Effector memory CD4-positive, alpha-beta T cell (primary cell): ENCODE measurements at places on chromosomes 3 and 15.

DNA sequence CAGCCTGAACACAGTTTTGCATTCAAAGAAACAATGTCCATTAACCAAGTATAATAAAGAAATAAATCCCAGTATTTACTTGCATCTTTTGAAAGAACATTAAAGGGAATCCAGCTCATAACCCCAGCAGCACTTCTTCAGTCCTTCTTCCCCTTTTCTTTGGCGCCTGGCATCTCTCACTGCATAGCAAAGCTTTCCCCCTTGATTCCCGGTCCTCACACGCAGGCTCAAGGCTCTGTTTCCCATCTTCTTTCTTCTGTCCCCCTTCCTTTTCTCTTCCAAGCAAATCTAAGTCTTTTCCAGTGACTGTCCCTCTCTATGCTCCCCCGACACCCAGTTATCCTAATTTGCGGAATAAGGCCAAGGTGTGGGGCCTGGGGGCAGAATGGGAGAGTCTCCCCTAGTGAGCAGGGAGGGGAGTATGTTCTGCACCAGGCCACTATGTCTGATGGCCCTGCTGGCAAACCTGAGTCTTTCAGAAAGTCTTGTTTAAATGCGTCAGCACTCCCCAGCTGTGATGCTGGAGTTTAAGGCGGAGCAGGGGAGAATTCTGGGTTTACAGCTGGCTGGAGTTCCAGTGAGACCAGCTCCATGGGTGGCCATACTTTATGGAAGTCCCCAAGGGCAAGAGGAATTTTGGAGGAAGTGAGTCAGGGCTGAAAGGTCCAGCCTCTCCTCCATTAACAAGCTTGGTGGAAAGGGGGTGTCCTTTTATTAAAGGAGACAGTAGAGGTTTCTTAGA lies 42.1 kb downstream of the GOLGA6A start:
- no peak for DNase-seq

GRCh38 chr3:39780352-39780751 lies 29.1 kb upstream of the MYRIP start:
- no peak for DNase-seq

- no peak for DNase-seq
These were observed 1.5 kb downstream of the TPRA1 start for GRCh38 chr3:127588806-127589577.

DNA sequence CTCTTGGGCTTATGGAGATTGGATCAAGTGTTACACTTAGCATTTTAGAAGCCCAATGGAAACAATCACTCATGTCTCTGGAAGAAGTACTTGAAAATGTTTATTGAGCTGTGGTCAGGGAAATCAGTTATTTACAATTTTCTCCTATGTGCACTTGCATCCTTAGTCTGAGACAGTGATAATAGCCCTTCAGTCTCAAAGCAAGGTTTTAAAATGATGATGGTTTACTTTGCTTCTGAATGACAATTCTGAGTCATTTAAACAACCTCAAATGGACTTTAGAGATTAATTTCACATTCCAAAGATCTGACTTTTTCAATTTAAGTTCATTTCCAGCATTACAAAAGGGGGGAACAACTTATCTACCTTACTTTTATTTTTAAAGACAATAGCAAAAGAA lies 20.1 kb downstream of the TIPARP start:
- DNase-seq: no peak

DNA sequence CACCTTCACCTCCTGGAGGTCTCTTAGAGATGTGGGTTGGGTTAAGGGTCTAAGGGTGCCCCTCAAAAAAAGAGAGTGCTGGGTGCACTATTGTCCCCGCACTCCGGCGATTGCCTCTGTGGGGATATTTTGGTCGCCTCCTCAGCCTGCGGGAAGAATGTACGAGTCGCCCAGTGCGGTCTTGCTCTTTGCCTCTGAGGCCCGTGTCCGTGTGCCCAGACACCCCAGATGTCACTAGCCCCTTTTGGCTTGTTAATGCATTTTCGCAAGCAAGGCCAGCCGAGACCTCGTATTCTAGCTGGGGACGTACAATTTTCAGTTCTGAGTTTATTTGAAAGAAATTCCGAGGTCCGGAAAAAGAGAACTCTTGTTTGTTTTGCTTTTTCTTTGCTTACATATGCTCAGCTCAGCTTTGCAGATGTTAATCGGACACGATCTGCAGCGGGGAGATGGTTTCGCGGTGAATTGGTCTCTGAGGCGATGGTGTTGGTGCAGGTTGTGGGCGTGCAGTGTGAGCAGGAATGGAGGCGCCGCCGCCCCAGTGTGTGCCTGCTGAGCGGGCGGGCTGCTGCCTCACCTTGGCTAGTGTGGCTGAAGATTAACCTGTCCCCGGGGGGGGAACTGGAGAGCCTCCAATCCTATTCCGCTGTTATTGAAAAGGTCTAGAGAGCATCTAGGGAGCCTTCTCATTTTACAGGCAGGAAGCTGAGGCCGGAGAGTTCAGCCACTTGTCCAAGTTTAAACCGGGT lies 1.4 kb downstream of the ST6GAL1 start:
- peak; percentile 61 for DNase-seq

DNA sequence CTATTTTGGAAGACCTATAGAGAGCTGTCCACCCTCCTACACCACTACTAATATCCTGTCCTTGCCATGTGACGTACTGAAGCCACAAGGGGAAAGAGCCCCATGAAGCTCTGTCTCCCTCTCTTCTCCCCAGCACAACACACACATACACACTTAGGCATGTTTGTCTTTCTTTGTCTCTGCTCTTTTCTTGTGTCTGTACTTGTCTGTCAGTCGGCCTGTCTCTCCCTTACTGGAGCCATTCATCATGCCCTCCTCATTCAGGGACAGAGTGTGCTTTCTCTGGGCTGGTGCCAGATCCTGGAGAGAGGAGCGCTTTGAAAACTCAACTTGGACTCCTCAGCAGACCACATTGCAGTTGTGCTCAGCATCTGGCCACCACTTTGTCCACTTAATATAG lies 47.6 kb downstream of the PSMD6 start:
- DNase-seq: no peak

- no peak for DNase-seq
These were observed 189.6 kb upstream of the UMPS start for GRCh38 chr3:124540550-124541211.

- DNase-seq: no peak
These were observed 38.6 kb downstream of the MCTP2 start for GRCh38 chr15:94269954-94270353.

GRCh38 chr3:19165654-19166053 lies 17.3 kb downstream of the KCNH8 start:
- DNase-seq: no peak

- no peak for DNase-seq
These were observed 1.5 kb downstream of the CEP63 start for GRCh38 chr3:134487406-134487805.

DNA sequence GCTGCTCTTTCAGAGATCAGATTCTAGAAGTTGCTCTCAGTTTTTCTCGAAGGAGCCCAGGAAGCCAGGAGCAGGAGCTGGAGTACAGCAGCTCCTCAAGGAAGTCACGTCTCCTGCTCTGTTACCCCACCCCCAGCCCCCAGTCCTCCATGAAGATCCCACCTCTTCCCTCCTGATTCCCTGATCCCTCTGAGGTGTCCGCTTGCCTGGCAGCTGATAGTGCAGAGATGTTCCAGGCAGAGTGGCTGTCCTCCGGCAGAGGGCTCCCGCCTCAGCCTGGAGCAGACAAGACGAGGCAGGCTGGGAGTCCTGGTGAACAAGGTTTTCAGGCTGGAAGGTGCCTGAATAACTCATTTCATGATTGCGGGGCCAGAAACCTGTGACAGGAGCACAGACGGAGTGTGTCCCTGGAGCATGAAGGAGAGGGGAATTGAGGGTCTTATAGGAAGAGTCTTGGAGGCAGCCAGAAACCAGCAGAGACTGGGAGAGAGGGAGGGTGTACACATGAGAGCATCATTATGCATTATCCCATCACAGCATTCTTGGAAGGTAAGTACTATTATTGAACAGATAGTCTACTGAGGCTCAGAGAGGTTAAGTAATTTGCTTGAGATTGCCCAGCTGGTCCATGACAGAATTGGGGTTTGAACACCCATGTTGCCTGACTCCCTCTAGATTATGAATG lies 1.2 kb downstream of the HRH1 start:
- DNase-seq: no peak

GRCh38 chr15:98860281-98861041 lies 147.1 kb downstream of the PGPEP1L start:
- no peak for DNase-seq

GRCh38 chr15:74933573-74933972 lies 4.3 kb downstream of the COX5A start:
- no peak for DNase-seq

DNA sequence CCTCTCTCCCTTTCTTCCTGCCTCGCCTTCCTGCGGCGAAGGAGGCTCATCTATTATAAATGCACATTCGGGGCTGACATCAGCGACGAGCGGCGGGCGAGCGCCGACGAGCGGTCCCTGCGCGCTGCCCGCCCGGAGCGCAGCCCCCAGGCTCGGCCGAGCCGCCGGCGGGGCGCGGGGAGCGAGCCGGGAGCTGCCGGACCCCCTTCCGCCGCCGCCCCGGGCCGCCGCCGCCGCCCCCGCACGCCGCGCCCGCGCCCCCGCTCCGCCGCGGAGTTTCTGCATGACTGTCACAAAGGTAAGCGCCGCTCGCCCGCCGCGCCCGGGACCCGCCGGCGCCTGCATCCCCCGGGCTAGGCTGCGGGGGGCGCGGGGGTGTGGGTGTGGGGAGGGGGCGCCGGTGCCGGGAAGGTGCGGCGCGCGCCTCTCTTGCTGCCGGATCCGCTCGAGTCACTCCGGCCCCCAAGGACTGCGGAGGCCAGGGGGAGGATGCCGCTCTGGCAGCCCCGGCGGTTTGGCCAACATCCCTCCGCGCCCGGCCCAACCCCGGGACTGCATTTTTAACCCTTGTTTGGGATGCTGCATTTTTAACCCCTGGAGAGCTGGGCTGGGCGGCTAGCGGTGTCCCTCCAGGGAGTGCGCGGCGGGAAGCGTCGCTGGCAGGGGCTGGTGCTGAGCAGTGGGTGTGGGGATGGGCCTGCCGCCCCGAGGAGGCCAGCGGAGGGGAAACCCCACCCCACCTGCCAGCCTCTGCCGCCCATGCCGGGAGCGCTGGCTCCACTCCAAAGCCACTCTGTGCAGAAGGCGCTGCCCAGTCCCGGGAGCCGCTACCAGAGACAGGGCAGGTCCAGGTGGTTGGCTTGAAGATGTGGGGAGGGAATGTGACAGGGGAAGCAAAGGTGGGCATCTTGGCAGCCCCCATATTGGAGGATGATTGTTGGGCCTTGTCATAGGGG lies at the start of gene CORO2B:
CORO2B (plus strand) TSS at position 14 of the 956 bp plus-strand sequence; CDS start at position 284, 270 bp downstream.
- DNase-seq: no peak

GRCh38 chr15:100333236-100333635 lies 8.5 kb downstream of the ADAMTS17 start:
- DNase-seq: no peak

GRCh38 chr3:13477943-13478342 lies 2.2 kb upstream of the HDAC11 start:
- no peak for DNase-seq

- no peak for DNase-seq
These were observed 15.5 kb upstream of the LOXL1 start for GRCh38 chr15:73910522-73911303.

DNA sequence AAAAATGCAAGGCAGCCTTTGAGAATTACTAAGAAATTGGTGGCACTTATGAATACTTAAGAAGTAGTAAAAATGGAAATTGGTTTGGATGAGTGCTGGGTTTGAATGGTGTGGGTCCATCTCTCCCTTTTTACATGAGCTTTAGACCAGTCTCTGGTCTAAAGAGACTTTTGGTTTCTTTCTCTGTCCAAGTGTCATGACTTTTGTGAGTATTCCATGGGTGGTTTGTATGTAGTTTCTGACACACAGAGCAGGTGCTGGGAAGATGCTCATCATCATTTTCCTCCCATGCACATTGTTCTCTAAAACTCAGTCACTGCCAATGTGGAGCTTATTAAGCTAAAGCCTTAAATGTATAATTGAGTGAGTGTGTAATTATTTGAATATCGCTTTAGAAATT lies 63.5 kb downstream of the KAT2B start:
- no peak for DNase-seq

- DNase-seq: no peak
These were observed 36.9 kb upstream of the LACTB start for GRCh38 chr15:63084806-63085205.

GRCh38 chr3:170428095-170428494 lies 9.4 kb downstream of the CLDN11 start:
- no peak for DNase-seq

DNA sequence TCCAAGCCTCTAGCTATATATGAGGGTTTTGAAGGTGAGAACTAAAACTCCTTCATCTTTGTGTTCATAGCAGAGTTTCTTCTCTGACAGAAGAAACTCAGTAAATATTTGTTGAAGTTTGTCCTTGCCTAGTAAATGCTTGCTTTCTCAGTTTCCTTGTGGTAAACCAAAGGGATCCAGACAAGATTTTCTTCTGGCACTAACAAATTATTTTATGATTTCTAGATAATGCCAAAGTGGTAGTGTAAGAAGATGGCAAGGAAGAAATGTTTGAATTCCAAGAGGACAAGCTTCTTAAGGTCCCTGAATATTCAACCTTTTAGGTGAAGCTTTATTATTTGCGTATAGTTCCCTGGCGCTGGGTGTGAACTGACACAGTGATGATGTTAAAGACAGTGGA lies 14.4 kb downstream of the ARIH1 start:
- DNase-seq: no peak

- DNase-seq: no peak
These were observed 49.5 kb downstream of the TLE3 start for GRCh38 chr15:70048198-70048565.

DNA sequence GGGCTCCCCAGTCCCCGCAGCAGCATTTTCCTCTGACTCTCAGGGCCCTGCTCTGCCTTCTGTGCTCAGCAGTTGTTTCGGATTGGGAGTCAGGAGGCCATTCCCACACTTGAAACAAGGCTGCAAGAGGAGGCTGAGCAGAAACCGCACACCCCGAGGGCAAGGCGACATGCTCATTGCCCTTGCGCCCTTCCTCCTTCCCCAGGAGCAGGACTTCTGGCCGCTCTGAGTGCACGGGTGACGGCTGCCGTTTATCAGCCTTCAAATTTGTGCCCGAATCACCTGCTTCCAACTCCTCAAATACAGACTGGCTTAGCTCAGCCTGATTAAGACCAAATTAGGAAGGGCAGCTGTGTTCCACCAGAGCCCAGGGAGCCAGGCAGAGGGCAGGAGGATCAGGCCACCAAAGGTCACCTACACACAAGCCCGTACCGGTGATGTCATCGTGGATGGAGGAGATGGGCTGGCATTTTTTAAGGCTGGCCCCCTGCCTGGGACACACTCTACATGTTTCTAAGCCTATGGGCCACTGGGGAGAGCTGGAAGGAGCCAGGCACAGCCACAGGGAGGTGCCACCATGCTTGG lies 38.1 kb downstream of the TM2D3 start:
- DNase-seq: no peak

- no peak for DNase-seq
These were observed 7.3 kb downstream of the ZBTB38 start for GRCh38 chr3:141375381-141376301.

- no peak for DNase-seq
These were observed 136.2 kb upstream of the ICE2 start for GRCh38 chr15:60614862-60615771.

DNA sequence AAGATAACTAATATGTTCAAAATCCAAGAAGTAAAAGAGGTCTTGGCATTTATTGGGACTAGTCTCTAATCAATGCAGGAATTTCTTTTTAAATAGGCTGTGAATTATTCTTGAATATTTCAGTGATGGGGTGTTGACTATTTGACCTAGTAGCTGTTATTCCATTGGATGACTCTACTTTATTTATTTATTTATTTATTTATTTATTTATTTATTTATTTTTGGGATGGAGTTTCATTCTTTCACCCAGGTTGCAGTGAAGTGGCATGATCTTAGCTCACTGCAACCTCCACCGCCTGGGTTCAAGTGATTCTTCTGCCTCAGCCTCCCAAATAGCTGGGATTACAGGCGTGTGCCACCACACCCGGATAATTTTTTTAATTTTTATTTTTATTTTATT lies 1227.8 kb downstream of the ZPLD1 start:
- no peak for DNase-seq

GRCh38 chr3:168071591-168072322 lies 24.0 kb downstream of the GOLIM4 start:
- no peak for DNase-seq
